ENCODE measurements at places on chromosomes 4 and X.

DNA sequence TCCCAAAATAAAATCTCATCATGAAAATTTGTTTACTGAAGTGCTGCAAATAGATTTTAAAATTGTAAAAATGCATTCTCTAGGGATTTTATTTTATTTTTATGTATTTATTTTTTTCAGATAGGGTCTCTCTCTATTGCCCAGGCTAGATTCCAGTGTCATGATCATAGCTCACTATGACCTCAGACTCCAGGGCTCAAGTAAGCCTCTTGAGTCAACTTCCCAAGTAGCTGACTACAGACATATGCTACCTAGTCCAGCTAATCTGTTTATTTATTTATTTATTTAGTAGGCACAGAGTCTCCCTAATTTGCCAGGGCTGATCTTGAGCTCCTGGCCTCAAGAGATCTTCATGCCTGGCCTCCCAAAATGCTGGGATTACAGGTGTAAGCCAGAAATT lies 317.7 kb upstream of the ANXA10 start:
- no peak for DNase-seq

GRCh38 chr4:121439669-121440068 lies 58.9 kb upstream of the QRFPR start:
- no peak for DNase-seq

DNA sequence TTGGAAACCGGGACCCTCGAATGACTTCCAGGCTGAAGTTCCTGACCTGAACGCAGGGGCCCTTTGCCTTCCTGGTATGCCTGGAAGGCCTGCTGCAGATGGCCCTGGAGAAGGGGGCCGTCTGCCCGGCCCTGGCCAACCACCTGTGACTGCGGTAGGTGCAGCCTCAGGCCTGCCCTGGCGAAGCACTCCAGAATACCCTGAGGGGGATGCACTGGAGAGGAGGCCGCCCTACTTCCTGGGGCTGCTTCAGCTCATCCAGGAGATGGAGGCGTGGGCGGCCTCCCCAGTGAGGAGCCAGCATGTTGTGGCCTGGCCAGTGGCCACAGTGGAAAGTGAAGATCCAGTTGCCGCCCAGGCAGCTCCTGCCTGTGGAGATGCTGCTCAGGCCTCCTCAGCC lies 26.4 kb upstream of the PNMA3 start:
- DNase-seq, result no peak

DNA sequence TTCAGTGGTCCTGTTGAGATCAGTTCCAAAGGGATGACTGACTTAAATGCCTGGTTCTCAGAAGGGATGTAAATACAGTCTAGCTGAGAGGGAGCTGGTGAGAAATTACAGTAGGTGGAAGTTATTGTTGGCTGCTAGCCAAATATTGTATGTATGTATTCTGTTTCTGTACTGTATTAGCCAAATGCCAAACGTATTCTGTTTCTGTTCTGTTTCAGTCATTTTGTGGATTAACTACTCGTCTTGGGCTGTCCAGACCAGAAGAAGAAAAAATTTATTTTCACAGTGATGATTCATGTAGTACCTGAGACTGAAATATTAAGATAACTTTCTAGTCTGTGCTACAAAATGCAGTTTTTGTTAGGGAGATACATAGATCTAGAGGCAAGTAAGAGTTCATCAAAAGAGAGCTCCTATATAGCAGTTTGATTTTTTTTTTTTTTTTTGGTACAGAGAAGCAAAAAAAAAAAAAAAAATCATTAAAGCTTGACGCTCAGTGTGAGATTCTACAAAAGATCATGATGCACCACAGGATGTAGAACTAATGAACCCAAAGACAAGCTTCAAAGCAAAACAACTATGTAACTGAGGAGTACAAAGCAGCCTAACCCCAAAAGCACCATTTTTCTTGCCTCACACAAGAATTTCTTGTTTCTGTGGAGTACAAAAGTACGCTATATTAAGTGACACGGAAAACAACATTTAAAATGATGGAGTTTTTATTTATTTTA lies 54.8 kb downstream of the CASP6 start:
- no peak for DNase-seq

GRCh38 chrX:78540171-78540570 lies 119.0 kb downstream of the RTL3 start:
- no peak for DNase-seq

DNA sequence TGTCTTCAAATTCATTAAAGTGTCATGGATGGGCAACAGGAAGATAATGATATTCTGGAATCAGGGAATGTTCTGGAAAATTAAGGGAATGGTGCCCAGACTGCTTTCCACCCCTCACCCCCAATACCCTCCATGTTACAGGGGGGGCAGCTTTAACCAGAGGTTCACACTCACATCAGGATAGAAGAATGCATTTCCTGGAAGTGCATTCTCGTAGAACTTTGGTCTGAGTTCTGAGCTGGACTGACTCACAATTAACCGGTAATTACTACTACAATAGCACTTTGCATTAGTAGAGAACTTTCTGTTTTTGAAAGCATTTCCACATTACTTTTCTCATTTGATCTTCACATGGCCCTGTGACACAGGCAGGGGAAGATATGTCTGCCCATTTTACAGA lies 52.5 kb upstream of the SHISA3 start:
- DNase-seq, result no peak

GRCh38 chr4:160319868-160320260 lies 1217.0 kb downstream of the RAPGEF2 start:
- DNase-seq, result no peak

GRCh38 chr4:102503301-102503746 lies 2.2 kb downstream of the NFKB1 start:
- no peak for DNase-seq

DNA sequence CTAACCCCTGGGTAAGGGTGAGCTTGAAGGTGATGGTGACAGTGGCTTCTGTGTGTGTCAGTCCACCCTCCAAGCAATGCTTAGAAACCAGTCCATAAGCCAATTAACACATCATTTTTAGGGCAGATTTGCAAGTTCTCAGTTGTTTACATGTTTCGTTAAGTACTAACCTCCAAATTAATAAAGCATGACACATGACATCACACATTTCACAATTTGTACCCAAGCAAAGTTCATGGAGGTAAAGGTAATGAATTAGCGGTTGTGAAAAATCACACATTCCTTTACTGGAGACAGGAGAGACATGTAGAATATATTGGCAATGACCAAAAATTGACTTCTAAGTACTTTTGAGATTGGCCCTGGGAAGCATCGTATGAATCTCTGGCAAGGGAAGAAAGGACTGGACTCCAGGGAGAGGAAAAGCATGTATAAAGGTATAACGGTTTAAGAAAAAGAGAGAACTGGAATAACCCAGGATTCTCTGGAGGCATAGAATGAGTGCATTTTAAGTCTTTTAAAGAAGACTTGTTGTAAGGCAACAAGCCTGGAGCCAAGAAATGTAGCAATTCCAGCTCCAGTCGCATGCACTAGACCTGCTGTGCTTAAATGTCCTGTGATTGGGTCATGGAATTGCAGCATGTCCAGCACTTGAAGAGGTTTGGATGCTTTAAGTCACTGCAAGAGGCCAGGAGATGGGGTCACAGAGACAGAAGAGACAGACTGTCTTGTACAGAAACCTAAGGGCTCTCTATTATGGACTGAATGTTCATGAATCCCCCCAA lies 34.1 kb downstream of the TRIM2 start:
- DNase-seq, result no peak

Data from ovary (tissue), 10 donors.